ENCODE measurements at places on chromosomes 12 and 14.

GRCh38 chr14:33357225-33358010 lies 418.7 kb downstream of the NPAS3 start:
- DNase-seq: no peak

DNA sequence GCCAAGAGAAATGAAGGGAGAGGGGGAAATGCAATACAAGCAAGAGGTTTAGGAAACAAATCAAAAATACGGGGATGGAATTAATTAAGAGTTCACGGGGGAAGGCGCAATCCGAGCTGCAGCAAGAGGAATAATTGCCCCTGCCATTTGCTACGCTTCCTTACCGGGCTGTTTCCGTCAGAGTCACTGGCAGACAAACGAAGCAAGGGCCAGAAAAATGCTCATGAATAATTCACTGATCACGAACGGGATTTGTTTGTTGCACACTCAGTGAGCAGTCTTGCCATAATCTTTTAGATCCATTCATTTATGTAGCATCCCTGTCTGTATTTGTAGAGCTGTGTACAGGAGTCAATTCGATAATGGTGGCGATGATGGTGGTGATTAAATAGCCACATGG lies 39.0 kb downstream of the PLXNC1 start:
- no peak for DNase-seq

DNA sequence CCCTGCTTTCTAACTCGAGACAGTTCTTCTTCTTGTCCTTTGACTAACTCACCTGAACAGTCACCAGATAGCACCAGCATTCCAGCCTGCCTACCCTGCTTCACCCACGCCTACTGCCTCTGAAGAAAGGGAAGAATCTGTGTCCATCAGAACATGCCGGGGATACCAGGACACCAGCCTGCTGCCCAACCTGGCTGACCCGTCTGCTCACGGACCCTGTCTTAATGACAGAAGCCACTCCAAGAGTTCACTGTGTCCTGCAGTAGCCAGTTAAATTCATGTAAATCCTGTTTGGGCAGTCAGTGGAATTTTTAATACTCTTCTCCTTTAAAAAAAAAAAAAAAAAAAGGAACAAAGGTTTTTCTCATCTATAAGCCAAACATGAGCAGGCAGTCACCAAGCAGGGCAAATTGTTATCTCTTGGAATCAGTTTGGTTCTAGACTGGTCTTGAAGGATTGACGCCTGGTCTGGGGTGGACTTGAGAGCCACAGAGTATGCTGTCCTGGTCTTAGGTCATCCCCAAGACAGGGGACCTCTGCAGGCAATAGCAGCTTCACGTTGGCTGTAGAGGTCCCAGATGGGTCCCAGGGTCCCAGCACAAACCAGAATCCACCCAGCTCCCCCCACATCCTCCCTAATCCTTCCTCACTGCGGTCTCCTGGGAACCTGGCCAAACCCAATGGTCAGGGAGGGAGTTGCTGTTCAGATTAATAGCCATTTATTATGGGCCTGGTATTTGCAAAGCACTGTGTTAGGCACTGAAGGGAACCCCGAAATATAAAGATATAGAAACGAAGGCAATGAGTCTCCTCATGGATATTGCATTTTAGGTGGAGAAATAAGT lies 181.1 kb upstream of the HIF1A start:
- no peak for DNase-seq

DNA sequence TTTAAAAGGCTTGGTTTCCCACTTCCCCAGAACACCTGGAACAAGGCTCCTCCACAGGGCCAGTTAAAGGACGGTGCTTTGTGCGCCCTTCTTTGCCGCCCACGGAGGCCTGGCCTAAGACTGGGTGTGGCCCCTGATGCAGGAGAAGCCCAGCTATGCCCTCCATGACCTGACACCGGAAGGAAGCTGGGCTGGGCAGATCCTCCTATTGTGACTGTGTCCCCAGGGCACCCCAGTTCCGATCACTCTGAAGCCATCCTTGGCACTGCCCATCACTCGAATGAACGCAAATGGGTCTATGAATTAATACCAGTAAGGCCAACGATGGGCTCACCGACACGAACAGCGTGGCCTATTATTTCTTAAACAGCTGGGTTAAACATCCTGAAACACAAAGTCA lies 42.6 kb downstream of the FBXO21 start:
- DNase-seq: no peak

- DNase-seq: no peak
Measured at GRCh38 chr14:48401321-48401720, 725.9 kb upstream of the MDGA2 start.

- no peak for DNase-seq
Measured at GRCh38 chr12:29990971-29991370, 207.2 kb upstream of the TMTC1 start.

DNA sequence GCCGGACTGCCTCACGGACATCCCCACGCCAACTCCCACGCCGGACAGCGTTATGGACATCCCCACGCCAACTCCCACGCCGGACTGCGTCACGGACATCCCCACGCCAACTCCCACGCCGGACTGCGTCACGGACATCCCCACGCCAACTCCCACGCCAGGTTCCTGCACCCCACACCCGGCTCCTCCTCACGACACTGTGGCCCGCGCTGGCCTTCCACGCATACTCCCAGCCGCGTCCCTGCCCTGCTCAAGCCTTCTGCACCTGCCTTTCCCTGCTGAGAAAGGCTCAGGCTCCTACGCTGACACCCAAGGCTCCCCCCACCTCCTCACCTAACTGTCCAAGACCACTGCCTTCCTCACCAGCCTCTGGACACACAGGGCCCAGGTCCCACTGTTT lies 9.7 kb downstream of the CACNA2D4 start:
- DNase-seq: no peak

- DNase-seq: no peak
Measured at GRCh38 chr12:82931349-82932116, 244.8 kb downstream of the TMTC2 start.

- peak; percentile 33 for DNase-seq
Measured at GRCh38 chr14:34981743-34982420, 910 bp upstream of the SRP54 start.

DNA sequence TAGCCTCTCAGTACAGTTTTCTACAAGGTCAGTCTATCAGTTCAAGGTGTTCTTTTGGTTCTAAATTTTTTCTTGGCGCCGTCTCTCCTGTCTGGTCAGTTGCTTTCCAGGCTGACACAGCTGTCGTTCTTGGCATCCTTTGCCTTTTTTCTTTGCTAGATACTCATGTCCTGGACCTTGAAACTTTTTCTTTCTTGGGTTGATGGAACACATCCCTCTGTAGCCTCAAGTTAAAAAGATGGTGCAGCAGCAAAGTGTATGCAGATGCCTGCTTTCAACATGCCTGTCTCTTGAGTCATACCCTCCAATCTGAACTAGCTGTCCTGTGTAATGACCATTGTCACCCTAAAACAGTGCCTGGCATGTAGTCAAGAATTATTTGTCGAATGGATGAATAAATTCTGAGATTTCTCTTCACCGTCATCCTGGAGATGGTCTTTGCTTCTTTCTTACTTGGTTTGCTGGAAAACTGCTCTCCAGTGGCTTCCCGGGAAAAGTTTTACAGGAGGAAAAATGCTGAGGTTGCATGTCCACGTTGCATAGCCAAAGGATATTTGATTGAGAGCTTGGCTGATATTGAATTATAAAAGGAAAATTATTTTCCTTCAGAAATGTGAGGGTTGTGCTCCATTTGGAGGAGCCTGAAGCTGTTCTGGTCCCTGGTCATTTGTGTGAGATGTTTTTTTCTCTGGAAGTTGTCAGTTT lies 4.6 kb downstream of the NYNRIN start:
- no peak for DNase-seq

- DNase-seq: no peak
Measured at GRCh38 chr12:52352951-52353350, 14.3 kb downstream of the KRT85 start.

DNA sequence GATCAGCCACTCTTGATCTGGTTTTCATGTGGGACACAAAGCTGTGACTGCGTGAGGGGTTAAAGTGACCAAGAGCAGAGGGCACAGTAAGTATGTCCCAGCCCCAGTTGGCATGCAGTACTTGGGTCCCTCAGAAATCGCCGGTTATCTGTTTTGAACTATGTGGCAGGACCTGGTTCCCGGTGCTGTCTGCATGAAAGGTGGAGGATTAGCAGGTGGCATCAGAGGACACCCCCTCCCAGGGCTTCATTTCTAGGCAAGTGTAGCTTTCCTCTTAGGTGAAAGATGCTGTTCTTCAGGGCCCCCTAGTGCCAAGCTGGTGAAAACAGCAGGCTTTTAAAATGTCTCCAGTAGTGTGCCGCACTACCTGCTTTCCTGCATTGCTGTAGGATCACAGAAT lies 57.1 kb downstream of the ATG14 start:
- DNase-seq: peak; percentile 64

DNA sequence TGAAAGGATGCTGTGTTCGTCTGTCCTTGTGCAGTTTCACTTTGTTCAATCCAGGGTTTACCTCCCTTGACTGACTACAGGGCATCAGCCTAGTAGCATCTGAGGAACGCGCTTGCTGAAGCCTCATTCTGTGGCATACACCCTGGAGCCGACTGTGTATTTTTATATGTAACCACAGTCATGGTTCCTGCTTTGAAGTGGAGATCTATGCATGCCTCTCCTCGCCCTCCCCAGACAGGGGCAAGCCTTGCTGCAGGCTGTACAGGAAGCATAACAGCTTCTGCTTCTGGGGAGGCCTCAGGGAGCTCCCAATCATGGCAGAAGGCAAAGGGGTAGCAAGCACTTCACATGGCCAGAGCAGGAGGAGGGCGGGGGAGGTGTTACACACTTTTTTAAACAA lies 262.1 kb downstream of the BCL11B start:
- DNase-seq: peak; percentile 16

DNA sequence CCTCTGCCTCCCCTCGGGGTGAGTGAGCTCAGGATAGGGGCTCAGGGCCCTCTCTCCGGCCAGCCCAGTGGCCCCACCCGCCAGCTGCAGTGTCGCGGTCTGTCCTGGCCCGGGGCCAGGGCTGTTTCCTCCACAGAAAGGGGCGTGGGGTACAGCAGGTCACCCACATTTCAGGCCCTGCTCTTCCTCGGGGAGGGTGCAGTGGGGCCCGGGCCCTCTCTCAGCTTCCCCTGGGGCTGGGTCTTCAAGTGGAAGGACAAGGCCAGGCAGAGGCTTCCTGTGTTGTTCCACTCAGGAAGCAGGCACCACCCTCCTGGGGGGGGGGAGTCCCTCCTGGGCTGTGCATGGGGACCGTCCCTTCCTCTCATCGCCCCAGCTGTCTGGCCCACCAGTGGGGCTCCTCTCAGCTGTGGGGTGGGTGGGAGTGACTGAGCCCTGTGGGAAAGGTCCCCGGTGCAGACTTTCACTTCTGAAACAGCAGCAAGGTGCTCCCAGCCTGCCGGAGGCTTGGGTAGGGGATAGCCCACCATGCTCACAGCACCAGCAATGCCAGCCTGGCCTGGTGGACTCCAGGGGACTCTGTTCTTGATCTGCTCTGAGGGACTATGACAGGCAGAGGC lies 3.7 kb downstream of the GPR132 start:
- DNase-seq: peak; percentile 55

DNA sequence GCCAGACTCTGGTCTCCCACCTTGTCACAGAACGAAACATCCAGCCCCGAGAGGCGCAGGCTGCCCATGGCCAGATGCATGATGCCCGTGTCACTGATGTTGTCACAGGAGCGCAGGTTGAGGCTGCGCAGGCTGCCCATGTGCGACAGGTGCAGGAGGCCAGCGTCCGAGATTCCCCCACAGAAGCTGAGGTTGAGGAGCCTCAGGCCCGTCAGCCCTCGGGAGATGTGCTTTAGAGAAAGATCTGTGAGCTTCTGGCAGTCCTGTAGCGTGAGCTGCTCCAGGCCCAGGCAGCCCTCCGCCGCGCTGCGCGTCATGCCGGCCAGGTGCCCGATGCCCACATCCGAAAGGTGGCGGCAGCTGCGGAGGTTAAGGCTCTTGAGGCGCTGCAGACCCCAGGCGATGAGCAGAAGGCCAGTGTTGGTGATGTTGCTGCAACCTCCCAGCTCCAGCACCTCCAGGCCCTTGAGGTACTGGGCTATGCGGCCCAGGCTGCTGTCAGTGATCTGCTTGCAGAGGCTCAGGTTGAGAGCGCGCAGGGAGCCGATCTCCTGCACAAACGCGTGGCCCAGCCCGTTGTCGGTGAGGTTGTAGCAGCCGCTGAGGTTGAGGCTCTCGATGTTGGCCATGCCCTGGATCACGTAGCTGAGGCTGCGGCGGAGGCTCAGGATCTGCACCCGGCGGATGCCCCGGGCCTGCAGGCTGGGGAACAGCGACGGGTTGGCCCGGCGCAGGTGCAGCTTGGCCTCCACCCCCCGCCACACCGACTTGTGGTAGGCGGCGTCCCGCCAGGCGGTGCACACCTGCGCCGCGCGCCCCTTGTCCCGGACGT lies 991 bp downstream of the FBXL14 start:
- DNase-seq: peak; percentile 40

DNA sequence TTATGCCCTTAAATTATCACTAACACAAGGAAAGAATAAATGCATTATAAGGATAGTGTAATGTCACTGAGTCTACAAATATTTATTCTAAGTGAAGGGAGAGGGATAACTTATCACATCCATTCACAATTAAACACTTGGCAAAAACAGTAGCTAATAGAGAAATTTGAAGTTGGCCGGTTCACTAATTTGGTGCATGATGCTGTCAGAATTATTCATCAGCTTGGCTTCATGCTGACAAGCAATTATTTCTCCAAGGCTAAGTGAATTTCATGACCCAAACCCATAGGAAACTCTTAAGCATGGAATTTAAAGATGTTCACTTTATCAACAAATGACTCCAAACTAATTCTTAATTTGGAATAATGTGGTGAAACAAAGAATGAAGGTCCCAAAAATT lies 25.0 kb upstream of the NR1H4 start:
- DNase-seq: no peak

GRCh38 chr14:64880221-64881121 lies 764 bp upstream of the SPTB start:
- peak; percentile 38 for DNase-seq

DNA sequence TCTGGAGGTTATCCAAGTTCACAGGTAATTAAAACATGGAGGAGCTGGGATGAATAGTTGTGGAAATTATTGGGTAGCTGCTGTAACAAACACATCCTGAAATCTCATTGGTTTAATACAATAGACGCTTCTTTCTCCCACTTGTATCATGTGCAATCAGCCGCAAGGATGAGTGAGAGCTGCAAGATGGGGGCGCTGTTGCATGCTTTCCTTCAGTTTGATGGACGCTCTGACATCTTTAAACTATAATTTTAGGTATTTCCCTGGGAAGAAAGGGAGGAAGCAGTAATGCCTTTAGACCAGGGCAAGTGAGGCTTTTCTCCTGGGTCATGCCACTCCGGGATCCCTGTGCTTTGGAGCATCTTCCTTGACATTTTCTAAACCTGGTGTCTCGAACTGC lies 178.7 kb downstream of the PAWR start:
- no peak for DNase-seq

GRCh38 chr12:105018776-105019175 lies 32.7 kb downstream of the NOPCHAP1 start:
- DNase-seq: no peak

DNA sequence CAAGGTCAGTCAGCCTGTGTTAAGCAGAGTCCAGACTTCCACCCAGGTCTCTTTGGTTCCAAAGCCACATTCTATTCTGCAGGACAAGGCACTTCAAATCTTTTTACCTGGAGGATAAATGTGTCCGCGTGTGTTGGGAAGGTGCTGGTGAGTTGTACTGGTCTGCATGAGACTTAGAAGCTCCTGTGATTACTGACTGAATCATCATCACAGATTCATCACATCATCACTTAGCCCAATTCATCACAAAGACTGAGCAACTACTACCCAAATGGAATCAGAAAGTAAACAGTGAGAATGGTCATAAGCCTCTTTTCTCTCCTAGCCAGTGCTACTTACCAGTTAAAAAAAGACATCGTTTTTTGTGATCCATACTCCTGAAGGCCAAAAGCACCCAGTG lies 5.3 kb downstream of the SLC15A5 start:
- no peak for DNase-seq

All from T-cell (primary cell).